ENCODE measurements at places on chromosomes 16 and 17.
A peak's percentile ranks its signal among the peaks of the same experiment; 100 is the strongest.

DNA sequence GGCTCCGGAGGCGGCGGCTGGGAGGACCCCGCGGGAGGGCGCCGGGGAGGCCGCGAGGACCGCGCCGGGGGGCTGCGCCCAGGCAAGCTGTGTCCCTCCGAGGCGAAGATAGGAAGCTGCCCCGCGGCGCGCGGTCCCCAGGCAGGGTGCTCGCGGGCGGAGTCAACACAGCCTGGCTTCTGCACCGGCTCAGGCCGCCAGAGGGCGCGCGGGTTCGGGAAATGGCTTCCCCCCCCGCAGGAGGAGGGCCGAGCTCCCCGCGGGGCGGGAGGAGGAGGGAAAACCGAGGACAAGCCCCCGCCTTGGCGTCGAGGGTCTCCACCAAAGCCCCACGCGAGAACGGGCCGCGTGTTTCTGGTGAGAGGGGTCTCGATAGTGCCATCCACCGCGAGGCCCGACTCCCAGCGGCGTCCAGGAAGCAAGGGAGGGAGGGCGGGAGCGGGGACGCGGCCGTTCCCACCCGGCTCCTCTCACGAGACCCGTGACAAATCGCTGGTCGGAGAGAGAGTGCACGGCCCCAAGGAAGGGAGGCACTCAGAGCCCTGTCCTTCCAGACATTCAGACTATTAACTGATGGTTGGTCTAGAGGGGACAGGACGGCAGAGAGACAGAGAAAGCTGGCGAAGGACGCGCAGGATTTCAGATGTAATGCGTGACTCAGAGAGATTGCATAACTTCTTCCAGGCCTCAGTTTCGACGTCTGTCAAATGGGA is 64.4 kb upstream of the DNAJA2 start:
- DNase-seq: peak; percentile 58

DNA sequence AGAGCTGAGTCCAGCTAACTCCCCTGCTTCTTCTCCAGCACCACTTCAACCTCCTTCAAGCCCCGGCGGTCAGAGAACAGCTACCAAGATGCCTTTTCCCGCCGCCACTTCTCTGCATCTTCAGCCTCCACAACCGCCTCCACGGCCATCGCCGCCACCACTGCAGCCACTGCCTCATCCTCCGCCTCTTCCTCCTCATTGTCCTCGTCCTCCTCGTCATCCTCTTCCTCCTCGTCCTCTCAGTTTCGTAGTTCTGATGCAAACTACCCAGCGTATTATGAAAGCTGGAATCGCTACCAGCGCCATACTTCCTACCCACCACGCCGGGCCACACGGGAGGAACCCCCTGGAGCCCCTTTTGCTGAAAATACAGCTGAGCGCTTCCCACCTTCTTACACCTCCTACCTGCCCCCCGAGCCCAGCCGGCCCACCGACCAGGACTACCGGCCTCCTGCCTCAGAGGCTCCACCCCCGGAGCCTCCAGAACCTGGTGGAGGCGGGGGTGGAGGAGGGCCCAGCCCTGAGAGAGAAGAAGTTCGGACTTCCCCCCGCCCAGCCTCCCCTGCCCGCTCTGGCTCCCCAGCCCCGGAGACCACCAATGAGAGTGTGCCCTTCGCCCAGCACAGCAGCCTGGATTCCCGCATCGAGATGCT is 7.1 kb downstream of the SETD1A start:
- DNase-seq: no peak

DNA sequence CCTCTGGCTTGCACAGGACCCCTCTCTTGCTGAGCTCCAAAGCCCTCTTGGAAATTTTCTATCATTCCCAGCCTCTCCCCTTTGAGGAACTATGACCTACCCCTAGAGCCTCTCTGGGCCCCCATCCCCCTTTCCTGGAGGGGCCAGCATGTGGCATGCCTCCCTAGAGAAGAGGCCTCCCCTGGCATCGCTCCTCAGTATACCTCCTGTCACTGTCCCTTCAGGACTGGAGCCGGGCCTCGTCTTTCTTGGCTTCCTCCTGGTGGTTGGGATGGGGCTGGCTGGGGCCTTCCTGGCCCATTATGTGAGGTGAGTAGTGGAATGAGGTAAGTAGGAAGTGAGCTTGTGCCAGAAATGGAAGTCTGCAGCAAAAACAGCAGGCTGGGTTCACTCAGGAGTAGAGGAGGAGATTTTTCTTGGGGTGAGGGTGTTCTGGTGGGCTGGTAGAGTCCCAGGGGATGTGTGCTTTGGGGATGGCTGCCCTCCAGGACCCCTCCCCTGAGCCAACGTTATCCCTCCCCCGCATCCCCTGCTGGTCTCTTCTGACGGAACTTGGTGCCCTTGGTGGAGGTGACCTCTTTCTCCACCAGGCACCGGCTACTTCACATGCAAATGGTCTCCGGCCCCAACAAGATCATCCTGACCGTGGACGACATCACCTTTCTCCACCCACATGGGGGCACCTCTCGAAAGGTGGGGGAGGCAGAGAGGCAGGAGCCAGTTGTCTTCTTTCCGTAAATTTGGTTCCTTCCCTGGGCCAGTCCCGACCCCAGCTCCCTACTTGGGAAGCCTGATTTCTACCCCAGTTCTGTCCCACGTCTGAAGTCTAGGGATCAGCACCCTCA is 4.6 kb downstream of the GUCY2D start:
- no peak for DNase-seq

- DNase-seq: no peak
Measured at GRCh38 chr16:975291-975690, 4.5 kb upstream of the LMF1 start.

DNA sequence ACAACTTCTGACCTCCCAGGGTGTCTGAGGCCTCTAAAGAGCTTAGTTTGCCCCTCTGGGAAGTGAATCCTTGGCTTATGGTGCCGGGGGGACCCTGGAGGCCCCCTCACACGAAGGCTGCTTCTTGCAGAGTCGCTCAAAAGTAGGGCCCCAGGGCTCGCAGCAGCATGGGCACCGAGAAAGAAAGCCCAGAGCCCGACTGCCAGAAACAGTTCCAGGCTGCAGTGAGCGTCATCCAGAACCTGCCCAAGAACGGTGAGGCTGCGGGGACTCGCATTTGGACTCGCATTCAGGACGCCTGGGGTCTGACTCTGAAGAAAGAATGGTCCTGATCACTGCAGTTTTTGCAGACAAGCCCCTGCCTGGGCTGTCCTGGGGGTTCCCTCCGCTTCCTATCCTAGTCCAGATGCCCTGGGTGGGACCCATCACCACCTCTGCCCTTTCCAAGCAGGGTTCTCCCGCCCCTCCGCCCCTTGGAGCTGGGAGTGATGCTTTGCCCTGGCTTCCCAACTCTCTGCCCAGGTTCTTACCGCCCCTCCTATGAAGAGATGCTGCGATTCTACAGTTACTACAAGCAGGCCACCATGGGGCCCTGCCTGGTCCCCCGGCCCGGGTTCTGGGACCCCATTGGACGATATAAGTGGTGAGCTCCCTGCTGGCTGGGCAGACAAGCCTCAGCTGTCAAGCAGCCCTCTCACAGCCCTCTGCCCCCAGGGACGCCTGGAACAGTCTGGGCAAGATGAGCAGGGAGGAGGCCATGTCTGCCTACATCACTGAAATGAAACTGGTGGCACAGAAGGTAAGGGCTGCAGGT is 698 bp downstream of the ACBD4 start:
- no peak for DNase-seq

GRCh38 chr16:75011634-75012307 is 12.9 kb downstream of the ZNRF1 start:
- DNase-seq: peak; percentile 78

DNA sequence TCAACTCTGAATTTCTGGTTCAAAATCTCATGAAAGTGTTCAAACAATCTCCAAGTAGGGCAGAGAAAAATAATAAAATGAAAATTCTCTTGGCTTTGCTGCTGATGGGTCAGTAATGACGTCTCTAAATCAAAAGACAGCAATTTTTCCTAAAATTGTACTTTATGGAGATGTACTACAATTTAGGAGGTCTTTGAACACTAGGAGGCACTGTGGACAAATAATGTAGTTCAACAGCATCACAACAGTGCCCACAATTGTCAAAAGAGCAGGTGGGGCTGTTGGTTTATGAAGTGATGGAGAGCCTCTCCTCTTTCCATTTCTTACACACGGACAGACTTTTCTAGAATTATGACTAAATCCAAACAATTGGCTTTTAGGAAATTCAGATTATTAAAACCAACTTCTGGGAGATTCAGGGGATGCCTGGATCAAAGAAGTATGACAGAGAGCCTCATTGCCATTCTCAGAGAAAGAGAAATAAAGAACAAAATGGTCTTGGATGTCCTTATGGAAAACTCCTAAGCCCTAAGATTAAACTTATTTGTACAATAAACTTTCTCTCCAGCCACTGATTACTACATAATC is 23.8 kb downstream of the EZH1 start:
- DNase-seq: peak; percentile 74

DNA sequence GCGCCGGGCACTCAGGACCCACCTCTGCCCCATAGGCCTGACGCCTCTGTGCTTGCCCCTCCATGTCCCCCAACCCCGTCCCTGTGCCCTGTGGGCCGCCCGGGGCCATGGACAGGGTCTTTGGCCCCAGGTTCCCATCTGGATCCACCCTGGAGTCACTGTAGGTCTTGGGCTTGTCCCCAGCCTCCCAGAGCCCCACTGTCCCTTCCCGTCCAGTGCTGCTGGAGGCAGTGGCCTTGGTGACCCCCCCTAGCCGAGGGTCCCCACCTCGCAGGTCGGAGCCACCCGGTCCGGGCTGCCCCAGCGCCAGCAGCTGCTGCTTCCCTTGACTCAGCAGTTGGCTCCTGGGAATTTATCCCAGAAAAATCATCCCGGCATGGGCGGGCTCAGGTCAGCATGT is 49.3 kb downstream of the ZFPM1 start:
- no peak for DNase-seq

DNA sequence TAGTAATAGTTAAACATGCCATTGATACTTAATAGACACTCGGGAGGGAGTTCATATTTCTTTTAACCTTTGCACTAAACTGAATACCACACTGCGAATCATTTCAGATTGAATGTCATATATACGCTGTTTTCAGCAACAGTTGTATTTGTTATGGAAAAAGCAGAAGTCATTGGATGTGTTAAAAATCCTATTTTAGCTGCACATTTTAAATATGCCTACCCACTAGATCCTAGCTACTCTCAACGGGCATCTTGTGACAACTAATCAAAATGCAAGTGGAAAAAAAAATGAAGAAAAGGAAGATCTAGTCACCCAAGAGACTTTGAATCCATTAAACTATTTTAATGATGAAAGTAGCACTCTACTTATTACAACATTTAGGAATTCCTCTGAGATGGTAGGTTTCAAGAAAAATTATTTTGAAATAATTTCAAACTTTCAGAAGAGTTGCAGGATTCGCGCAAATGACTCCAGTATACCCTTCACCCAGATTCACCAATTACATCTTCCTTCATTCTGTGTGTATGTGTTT is 51.4 kb upstream of the MNT start:
- no peak for DNase-seq

DNA sequence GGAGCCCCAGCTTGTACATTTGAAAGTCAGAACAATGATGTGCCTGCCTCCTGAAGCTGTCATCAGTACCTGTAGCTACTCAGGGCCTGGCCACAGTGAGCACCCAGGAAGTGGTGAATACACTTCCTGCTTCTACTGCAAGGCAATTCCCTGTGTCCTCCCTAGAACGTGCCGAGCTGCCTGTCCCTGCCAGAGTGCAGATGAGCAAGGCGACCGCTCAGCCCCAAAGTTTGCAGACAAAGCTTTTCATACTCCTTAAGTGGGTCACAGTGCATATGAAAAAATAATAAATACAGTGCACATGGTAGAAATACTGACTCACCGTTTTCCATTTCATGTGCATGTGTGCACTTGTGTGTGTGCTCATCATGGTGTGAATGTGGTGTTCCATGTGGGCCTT is 77.3 kb downstream of the MPRIP start:
- DNase-seq: peak; percentile 46

DNA sequence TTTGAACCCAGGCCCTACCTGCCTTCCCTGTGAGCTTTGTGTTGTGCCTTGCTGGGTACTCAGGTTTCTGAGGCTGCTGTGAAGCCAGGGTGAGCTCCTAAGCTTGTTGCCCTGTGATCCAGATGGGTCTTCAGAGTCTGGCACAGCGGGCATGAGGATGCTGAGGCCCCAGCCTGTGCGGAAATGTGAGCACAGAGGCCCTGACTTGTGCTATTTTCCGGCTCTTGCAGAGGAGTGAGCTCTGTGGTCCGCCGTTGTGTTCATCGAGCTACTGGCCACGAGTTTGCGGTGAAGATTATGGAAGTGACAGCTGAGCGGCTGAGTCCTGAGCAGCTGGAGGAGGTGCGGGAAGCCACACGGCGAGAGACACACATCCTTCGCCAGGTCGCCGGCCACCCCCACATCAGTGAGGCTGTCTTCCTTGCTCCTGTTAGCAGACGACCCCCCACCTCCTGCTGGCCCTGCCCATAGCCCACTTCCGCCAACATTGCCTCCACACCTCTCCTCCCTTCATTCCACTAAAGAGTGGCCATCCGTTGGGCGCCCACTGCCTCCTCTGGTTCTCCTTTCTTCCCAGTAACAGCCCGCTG is 2.7 kb downstream of the PHKG2 start:
- no peak for DNase-seq

DNA sequence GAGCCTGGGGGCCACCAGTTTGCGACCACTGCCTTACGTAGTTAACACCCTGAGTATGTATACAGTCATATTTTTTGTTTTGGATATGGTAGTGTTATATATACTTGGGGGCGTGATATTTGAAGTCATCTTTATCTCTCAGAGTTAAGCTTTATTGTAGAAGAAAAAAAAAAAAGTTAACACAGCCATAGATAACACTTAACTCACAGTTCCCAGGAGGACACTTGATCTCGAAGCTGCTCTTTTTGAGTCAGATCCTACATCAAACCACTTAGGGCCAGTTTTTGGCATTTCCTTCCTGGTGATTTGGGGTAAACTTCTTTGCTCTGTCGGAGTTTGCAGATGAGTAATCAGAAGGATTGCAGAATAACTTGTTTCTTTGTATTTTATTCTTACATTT is 5.8 kb downstream of the ITPRIPL2 start:
- peak; percentile 83 for DNase-seq

DNA sequence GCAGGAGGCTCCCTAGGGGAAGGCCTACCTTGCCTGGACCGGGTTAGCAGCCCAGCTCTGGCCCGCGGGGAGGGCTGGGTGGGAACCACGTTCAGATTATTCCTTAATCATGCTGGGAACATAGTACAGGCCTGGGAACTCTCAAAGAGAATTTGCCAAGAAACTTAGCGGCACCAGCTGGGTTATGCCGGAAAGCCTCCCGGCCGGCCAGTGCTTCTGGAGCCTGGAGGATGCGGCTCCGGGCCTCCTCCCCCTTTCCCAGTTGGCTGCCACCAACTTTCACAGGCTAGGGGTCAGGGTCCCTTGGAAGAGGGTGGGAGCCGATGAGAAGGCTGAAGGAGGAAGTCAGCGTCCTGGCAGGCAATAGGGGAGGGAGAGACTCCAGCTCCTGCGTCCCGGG is 10.8 kb downstream of the NGFR start:
- no peak for DNase-seq

DNA sequence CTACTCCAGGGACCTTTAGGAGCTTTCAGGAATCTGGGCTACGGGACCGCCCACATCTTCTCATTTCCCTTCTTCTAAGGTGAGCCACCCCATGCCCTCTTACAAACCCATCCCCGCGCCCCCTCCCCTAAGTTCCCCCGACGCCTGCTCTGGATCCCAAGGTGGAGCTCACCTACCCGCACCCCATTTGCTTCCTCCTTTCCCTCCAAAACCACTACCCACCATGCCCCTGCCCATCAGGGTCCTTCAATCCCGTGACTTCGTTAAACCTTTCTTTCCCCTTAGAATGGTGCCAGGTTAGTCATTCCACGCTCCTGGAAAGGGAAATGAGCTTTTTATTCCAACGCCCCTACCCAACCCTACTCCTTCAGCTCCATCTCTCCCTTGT is 326 bp upstream of the MTMR4 start:
- no peak for DNase-seq

GRCh38 chr16:67270931-67271338 is 8.4 kb upstream of the PLEKHG4 start:
- DNase-seq: no peak

GRCh38 chr17:78075545-78075944 is 53.0 kb downstream of the TMC6 start:
- DNase-seq: no peak

Measured in HFFc6 (cell line).